ENCODE measurements at places on chromosomes 1 and 21. TPM values are rescaled to one million over a fixed set of nuclear protein-coding genes. Genes with fewer than 3 reads are reported as not detected.

- DNase-seq: no peak
These were observed 122.7 kb downstream of the FASLG start for GRCh38 chr1:172781513-172782140.

DNA sequence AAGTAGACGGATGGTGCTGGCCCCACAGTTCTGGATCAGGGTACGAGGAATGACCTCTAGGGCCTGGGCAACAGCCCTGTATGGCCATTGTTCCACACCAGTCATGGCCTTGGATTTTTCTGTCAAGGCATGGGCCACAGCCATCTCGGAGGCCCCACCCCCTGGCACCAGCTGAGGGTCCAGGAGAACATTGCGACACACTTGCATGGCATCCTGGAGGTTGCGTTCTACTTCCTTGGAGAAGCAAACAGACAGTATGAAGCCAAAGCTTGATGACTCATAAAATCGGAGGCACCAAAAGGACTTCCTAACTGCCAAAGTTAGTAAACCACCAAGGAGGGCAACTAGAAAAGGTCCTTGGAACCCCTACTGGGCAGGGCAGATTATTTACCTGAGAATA is 11.9 kb upstream of the VHLL start:
- peak; percentile 58 for DNase-seq

Gene LCE3E
- total RNA-seq: not detected

- no peak for DNase-seq
These were observed 29.2 kb downstream of the MAN1C1 start for GRCh38 chr1:25645637-25646400.

Gene TMEM200B
- total RNA-seq: 10.6 TPM

Gene SNX7
- 78.9 TPM for total RNA-seq

GRCh38 chr1:4046836-4047461 is 146.9 kb upstream of the C1orf174 start:
- no peak for DNase-seq

- no peak for DNase-seq
These were observed 30.3 kb downstream of the RSPH1 start for GRCh38 chr21:42465803-42466127.

DNA sequence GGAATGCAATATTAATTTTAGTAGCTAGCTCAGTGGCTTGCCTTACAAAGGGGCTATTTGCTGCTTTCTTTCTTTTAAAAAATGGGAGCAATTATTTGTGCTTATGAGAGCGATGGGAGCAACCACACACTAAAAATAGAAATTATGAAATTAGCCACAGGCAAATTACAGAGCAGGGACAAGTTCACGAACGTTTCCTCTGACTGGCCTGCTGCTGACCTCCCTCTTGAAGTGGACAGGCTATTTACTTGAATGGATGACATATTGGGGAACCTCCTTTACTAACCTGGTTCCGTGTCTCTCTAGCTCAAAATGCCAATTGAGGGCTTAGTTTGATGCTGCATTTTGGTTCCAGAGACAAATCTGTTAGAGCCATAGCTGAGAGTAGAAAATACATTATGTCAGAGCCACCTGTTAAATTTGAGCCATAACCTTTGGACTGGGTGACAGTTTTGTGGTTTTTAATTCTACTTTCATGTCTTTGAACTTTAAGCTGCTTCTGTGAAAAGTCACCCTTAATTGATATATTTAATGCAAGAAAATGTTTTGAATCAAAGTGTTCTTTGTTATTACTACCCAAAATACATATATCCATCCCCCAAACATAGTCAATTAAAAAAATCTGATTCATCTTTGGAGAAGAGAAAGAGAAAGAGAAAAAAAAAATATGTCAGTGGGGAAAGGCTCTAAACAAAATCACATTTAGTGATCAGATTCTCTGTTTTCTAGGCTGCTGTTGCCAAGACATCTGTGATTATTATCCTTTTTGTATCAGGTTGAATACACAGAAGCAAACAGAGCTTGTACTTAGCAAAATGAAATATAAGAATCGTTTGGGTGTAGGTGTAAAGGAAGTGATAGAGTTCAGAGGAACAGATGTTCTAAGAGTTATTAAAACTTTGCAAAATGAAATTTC is 351.9 kb downstream of the ADGRL2 start:
- DNase-seq: no peak

- no peak for DNase-seq
These were observed 145.3 kb downstream of the PCBP3 start for GRCh38 chr21:45788637-45789506.

GRCh38 chr1:223110952-223111351 is 32.1 kb downstream of the TLR5 start:
- DNase-seq: no peak

Gene TMEM234
- total RNA-seq: 21.5 TPM

- DNase-seq: no peak
These were observed 4.7 kb downstream of the TNN start for GRCh38 chr1:175072099-175072951.

- no peak for DNase-seq
These were observed 75.7 kb upstream of the KCNJ15 start for GRCh38 chr21:38181096-38181495.

DNA sequence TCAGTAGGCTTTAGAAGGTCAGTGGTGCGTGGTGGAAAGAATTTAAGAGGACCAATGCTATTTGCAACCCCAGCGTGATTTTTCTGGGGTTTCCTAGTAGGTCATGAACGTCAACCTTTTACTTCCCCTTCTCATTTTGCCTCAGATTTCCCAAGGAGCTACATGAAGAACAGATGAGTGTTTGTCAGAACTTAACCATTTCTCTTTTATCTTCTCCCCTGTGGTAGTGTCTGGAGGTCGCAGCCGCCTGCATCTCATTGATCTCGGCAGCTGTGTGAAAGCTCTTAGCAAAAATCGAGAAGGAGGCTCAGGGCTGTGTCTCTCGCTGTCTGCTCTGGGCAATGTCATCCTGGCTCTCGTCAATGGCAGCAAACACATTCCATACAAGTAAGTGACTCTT is 491.1 kb downstream of the KIF26B start:
- DNase-seq: no peak

DNA sequence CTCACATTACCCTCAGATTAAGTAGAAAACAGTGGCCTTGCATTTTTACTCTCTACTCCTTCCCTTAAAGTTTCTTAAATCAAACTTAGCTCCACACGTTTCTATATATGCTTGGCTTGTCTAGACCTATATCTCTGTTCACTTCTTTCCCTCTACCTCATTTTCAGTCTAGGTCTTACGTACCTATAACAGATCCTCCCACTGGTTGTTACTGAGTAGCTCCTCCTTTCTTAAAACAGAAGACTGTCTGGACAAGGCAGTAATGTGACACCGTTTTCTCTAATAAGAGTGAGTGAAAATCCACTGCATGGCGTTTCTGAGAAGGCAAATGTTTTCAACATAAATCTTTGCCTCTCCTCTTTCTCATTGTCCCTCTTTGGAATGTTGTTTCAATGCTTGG is 211.7 kb upstream of the POGK start:
- no peak for DNase-seq

Gene AMY1A
- total RNA-seq: not detected

DNA sequence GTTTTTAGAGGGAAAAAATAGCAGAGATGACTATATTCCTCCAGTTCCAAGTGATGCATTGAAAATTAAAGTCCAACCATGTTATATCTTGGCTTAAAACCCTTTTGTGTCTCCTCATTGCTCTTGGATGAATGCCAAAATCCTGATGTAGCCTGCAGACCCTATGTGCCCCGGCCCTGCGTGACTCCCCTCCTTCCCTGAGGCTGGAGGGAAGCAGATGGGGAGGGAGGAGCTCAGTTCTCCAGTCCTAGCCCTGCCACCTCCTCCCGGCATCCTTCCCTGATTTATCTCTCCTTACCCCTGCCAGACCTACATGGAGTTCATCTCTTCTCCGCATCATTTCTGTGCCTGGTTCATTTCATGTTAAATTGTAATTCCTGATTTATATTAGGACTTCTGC is 397.4 kb downstream of the PTPRU start:
- no peak for DNase-seq

Gene TNFRSF18
- total RNA-seq: not detected

DNA sequence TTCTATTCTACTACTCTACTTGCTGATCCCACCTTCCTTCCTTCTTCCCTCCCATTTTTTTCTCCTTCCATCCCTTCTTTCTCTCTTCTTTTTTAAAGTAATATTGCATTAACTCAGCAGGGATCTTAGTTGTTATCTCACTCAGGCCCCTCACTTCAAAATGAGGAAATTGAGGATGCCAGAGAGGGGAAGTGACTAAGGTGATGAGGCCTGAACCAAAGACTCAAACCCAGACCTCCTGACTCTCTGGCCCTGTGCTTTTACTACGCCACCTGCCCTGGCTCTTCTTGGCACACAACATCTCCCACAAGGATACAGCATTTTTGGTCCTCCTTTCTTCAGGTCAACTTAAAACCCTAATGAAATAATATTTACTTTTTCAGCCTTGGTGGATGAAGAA is 151.7 kb upstream of the ZNF648 start:
- no peak for DNase-seq

GRCh38 chr1:84073266-84073665 is 70.8 kb upstream of the PRKACB start:
- DNase-seq: no peak

DNA sequence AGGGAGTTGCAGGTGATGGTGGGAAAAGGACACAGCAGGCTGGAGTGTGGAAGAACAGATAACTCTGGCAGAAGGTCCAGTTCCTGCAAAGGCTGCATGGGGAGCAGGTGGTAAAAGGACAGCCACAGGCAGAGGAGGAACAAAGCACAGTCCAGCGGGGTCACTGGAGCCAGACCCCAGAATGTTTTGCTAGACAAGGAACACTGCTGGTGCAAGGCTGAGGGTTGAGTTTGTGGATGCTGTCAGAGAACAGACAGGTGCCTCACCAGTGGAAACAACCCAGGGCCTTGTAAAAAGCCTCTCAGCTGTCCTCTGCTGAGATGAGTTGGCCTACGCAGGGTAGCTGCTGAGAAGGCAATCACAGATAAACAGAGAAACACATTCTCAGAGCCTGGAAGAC is 101.7 kb downstream of the SSBP3 start:
- DNase-seq: no peak

Gene CRB1
- total RNA-seq: not detected

Gene IRF6
- total RNA-seq: under 0.01 TPM

DNA sequence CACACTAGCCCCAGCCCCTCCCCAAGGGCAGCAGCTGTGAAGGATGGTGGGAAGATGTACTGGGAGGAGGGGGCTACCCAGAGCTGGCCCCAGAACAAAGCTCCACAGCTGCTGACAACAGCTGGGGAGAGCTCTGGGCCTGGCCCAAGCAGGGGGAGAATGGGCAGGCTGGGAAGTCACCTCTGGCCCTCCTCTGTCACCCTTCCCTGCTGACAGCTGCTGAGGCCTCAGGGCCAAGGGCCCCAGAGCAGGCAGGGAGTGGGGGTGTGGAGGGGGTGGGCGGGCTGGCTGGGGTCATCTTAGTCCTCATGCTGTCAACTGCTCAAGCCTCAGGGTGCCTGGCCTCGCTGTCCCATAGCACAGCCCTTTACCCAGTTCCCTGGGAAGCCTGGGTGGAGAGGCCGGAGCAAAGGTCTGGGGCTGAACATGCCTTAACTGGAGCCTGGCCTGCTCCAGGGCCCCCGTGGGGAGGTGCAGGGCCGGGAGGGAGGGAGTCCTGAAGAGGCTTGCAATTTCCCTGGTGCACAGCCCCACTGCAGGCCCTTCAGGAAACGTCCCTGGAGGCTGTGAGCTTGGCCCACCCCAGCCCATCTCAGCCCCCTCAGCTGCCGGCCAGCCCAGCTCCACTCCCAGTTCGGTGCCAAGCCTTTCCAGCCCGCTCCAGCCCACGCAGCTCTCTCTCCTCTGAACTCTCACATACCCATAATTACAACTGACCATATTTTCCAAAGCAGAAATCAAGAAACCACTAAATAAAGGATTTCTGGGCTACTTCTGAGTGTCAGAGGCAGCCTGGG is 25.7 kb downstream of the HSPG2 start:
- peak; percentile 82 for DNase-seq

Gene SPATA21
- total RNA-seq: not detected

DNA sequence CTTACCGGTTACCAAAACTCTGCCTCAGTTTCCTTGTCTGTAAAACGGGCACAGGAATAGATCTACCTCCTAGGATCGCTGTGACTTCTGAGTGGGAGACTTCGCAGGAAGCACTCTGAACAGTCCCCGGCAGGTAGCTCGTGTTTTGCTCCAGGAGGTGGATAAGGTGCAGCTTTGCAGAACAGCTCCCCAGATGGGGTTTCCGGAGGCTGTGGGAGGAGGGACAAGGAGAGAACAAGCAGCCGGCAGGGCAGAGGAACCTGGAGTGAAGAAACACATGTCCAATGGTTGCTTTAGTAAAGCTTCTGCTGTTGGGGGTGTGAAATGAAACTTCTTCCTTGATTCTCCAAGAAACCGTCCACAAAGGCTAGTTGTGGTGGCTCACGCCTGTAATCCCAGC is 95.5 kb upstream of the TARDBP start:
- peak; percentile 47 for DNase-seq

Gene DISP3
- total RNA-seq: under 0.01 TPM

Gene COPA
- total RNA-seq: 282 TPM

Gene DNM3
- 0.72 TPM for total RNA-seq

Gene LMOD1
- 17.1 TPM for total RNA-seq

Gene FCGR2B
- not detected for total RNA-seq

GRCh38 chr1:113517983-113518382 is 127.7 kb downstream of the MAGI3 start:
- no peak for DNase-seq

DNA sequence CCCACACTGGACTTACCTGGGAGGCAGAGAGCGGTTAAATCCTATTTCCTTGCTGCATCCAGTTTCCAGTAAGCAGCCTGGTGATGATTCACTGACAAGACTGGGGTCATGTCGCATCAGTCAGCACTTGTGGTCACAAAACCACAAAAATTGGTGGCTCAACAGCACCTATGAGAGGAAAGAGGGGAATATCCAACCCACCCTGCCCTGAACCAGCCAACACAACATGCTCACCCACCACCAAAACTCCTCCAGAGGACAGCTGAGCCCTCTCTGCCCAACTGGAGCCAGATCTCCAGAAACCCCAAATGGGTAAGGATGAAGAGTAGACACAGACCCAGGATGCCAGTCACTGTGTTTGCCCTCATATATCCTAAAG is 64.0 kb downstream of the CD46 start:
- peak; percentile 76 for DNase-seq
